ENCODE measurements at places on chromosomes 3 and 15.

DNA sequence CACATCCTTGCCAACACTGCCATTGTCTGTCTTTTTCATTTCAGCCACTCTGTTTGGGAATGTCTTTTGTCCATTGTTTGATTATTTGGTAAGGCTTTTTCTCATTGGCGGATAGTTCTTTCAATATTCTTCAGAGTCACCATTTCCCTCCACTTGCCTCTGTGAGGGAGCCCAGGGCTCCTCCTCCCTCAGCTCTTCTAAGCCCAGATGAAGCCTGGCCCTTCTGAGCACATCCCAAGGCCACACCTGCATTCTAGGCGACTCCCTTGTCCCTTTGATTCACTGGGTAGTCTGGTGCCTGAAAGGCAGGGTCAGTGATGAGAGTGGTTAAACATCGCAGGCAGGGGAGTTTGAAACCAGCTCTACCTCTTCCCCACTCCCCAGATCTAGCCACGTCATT lies 12.4 kb upstream of the LTF start:
- DNase-seq, result no peak

DNA sequence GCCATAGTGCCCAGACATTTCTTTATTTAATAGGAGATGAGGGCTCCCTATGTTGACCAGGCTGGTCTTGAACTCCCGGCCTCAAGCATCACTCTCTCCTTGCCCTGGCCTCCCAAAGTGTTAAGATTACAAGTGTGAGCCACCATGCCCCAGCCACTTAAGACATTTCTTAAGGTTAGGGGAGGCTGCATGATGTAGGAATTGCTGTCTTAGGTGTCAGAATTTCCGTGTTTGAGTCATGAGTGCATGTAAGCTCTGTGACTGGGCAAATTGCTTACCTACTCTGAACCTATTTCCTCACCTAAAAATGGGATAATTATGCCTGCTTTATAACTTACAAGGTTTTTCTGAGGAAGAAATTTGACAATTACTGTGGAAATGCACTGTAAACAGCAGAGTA lies 34.2 kb upstream of the SIAH2 start:
- no peak for DNase-seq

GRCh38 chr15:66651913-66652642 lies 50.0 kb upstream of the SMAD6 start:
- DNase-seq, result no peak

- no peak for DNase-seq
These were observed 134.6 kb downstream of the MEIS2 start for GRCh38 chr15:36965570-36966342.

GRCh38 chr3:56975567-56975966 lies 84.9 kb upstream of the SPATA12 start:
- DNase-seq, result no peak

GRCh38 chr3:141834292-141834691 lies 42.2 kb upstream of the ATP1B3 start:
- DNase-seq, result no peak

DNA sequence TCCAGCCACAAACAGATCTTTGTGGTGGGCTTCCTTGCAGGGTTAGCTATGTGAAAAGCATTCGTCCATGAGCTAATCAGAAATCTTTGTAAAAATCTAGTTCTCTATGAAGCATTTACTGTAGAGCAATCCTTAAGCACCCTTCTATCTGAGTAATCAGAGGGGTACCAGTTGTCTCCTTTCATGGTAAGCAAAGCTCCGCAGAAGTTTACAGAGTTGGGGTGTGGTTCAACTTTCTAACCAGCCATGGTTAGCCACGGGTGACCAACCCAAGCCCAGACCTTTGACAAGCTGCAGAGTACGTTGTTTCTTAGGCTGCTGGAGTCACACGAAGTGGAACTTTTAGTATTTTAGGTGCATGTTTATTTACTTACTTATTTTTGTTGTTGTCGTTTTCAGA lies 77.4 kb downstream of the FLNB start:
- no peak for DNase-seq

DNA sequence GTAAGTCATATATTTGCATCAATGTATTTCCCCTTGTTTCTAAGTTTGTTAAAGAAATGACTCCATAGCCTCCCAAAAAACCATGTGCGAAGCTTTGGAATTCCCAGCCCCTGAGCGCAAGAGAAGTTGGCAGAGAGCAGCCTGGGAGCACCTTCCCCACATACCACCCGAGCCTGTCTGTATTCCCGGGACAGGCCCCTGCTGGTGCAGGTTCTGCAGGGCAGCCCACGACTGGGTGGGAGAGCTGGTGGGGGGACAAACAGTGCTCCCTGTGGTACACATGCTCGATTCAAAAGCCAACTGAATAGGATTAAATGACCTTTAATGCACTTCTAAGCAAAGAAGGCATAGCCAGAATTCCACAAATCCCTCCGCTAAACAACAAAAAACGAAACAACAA lies 74.6 kb upstream of the SNRPA1 start:
- no peak for DNase-seq

- no peak for DNase-seq
These were observed 153.9 kb upstream of the ARHGEF26 start for GRCh38 chr3:153967260-153967659.

GRCh38 chr3:182904164-182904563 lies 76.2 kb downstream of the DCUN1D1 start:
- no peak for DNase-seq

Measured in type B pancreatic cell (in vitro differentiated cells).